ENCODE measurements at places on chromosomes 13 and 19. TPM values are rescaled to one million over a fixed set of nuclear protein-coding genes. Genes with fewer than 3 reads are reported as not detected.

DNA sequence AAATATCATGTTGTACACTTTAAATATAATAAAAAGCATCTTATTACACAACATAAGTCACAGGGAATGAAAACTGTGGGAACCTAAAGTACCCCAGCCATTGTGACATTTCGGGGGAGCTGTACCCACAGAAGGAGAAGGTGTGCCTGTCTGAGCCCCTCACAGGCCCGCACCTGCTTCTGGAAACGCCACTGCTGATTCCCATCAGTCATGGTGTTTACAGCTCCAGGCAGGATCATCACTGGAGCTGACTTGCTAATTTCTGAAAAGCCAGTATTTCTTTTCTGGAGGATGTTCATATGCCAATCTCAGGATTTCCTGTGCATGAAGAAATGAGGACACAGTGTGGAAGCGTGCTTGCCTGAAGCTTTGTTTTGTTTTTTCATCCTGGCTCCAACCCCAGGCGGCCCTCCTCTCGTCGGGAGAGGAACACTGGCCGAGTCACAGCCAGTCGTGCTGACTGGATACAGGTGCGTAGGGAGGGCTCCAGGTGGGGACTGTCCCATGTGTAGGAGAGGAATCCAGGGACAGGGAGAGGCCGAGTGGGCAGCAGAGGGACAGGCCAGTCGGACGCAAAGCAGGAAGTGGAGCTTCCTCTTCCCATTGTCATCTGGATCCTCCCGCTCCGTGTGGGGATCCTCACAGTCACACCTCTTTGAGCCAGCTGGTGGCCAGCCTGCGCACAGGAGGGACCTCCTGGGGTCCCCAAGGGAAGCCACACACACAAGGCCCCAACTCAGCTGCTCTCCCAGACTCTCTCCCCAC, 4.2 kb upstream of the ATP12A start:
- no peaks in the 10 kb centered on the region for H3K36me3 ChIP-seq
- H3K27me3 ChIP-seq = peaks cover 41% of the 10 kb centered on the region
- H3K4me1 ChIP-seq = peaks cover 10% of the 10 kb centered on the region
- no peak overlapping the region for H3K27ac ChIP-seq
- H3K4me3 ChIP-seq = no peak overlapping the region

DNA sequence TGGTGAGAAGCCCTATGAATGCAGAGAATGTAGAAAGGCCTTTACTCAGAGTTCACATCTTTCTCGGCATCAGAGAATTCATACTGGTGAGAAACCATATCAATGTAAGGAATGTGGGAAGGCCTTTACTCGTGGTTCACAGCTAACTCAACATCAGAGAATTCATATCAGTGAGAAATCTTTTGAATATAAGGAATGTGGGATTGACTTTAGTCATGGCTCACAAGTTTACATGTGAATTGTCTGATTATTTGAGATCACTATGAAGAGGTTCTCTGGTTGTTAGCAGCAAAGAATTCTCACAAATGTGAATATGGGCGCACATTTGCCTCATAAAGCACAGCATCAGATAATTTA, 43.7 kb downstream of the ZNF585A start:
- H3K4me3 ChIP-seq = no peak overlapping the region
- no peak for DNase-seq
- no peak overlapping the region for H3K27ac ChIP-seq
- peaks cover 89% of the 10 kb centered on the region for H3K36me3 ChIP-seq
- H3K4me1 ChIP-seq = no peaks in the 10 kb centered on the region
- no peaks in the 10 kb centered on the region for H3K27me3 ChIP-seq

DNA sequence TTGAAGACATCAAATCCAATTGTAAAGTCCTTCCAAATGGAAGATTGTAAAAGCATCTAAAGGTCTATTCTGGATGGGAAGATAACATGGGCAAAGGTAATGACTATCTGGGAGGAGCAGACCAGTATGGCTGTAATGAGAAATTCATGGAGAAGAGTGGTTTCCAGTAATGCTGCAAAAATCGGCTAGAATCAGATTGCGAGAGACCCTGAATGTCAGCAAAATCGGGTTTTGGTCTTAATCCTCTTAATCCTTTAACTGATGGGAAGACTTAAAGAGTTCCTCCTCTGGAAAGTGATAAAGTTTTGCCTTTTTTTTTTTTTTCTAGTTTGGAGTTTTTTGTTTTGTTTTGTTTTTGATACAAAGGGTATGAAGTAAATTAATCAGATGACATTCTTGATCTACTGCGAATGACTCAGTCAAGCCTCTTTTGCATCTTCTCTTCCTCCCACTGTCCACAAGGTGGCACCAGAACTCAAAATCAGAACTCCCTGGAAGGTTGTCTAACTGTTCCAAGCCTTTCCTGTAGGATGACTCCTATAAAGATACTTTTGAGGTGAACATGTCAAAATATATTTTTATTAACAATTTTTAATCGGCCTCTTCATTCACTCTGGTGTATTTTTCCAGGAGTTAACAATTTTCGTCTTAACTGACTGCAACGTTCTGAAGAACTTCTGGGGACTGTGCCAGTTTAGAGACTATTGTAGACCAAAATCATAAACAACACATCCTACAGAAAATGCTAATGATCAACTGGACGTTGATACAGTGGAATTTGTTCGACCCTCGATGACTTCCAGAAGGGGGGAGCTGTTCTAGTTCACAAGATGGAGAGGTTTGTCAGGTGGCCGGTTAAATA, 213.3 kb upstream of the MIR17HG start:
- H3K36me3 ChIP-seq = no peaks in the 10 kb centered on the region
- no peaks in the 10 kb centered on the region for H3K4me1 ChIP-seq
- no peaks in the 10 kb centered on the region for H3K27me3 ChIP-seq
- DNase-seq = peak; percentile 57
- no peak overlapping the region for H3K4me3 ChIP-seq

PSPN gene
- 2.5 TPM for total RNA-seq

DNA sequence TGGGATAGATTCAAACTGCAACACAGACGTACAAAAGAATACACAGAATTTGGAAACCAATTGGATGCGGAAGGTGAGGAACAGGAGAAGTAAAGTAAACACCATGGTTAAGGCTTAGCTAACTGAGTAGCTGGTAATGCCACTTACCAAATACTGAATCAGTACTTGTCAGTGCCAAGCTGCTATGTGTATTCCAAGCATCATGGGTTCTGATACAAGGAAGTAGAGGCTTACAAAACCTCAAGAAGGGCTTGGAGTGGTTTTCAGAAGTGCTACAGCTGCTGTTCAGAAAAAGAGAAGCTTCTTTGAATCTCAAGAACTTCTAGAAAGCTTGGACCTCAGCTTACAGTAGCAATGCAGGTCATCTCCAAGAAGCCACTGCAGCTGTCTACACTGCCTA, 35.9 kb upstream of the DCT start:
- H3K4me1 ChIP-seq = no peaks in the 10 kb centered on the region
- no peak overlapping the region for H3K27ac ChIP-seq
- H3K4me3 ChIP-seq = no peak overlapping the region
- H3K27me3 ChIP-seq = peaks cover 11% of the 10 kb centered on the region
- no peak for DNase-seq
- H3K36me3 ChIP-seq = peaks cover 1% of the 10 kb centered on the region

ACP7 gene
- total RNA-seq = not detected

SPACA4 gene
- not detected for total RNA-seq

CGB5 gene
- not detected for total RNA-seq

DNA sequence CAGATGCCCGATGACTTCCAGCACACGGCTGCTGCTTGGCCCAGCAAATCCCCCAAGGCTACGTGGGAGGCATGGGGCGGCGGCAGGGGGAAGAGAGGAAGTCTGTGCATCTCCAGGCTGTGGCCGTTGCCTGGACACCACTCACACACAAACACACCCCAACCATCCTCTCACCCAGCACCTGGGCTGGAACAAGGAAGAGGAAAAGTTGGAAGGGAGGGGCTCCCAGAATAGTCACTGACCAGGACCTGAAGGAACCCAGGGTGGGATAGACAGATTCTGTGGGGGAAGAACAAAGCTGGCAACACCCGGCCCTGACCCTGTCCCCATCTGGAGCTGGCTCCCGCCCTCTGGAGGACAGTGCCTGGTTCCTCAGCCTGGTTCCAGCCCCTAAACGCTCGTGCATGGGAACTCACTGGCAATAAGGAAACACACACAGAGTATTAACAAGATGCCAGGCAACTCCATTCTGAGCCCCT, 11.2 kb downstream of the PPP6R1 start:
- peak overlapping the region; percentile 24 for H3K27ac ChIP-seq
- no peaks in the 10 kb centered on the region for H3K27me3 ChIP-seq
- no peak for DNase-seq
- peaks cover 37% of the 10 kb centered on the region for H3K4me1 ChIP-seq
- no peak overlapping the region for H3K4me3 ChIP-seq

DNA sequence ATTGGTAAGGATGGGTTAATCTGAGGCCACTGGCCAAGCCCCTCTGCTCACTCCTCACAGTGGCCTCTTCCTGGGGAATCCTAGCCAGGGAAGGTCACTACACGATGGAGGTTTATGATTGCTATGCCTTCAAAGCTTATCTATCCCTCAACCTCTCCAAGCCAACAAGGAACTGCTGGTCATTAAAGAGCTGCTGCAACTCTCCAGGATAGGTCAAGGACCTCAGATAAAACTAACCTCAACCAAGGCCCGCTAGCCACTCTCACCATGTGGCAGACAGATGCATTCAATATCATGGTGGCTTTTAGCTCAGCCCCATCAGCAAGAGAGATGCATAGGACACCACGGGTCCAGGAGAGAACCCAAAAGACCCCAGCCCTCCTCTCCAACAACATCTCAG, 71.6 kb downstream of the SERTM1 start:
- no peaks in the 10 kb centered on the region for H3K36me3 ChIP-seq
- H3K4me1 ChIP-seq = no peaks in the 10 kb centered on the region
- peaks cover 1% of the 10 kb centered on the region for H3K27me3 ChIP-seq
- no peak overlapping the region for H3K4me3 ChIP-seq
- no peak overlapping the region for H3K27ac ChIP-seq

- DNase-seq = no peak
- no peaks in the 10 kb centered on the region for H3K4me1 ChIP-seq
- H3K36me3 ChIP-seq = peaks cover 33% of the 10 kb centered on the region
- H3K4me3 ChIP-seq = no peak overlapping the region
- no peak overlapping the region for H3K27ac ChIP-seq
These were observed 129.9 kb downstream of the RNF17 start for GRCh38 chr13:24893863-24894262.

- no peak for DNase-seq
- H3K4me1 ChIP-seq = no peaks in the 10 kb centered on the region
- peaks cover 7% of the 10 kb centered on the region for H3K36me3 ChIP-seq
- H3K27ac ChIP-seq = no peak overlapping the region
- no peaks in the 10 kb centered on the region for H3K27me3 ChIP-seq
- H3K4me3 ChIP-seq = no peak overlapping the region
These were observed 40.1 kb downstream of the GAS6 start for GRCh38 chr13:113823771-113824170.

GRCh38 chr13:29196409-29197074, 376.4 kb downstream of the MTUS2 start:
- H3K36me3 ChIP-seq = no peaks in the 10 kb centered on the region
- H3K27ac ChIP-seq = no peak overlapping the region
- no peak overlapping the region for H3K4me3 ChIP-seq
- H3K4me1 ChIP-seq = no peaks in the 10 kb centered on the region
- no peaks in the 10 kb centered on the region for H3K27me3 ChIP-seq

INSL3 gene
- total RNA-seq = 5.9 TPM

ZNF880 gene
- total RNA-seq = 8.3 TPM

ZNF816 gene
- total RNA-seq = 10.4 TPM

- H3K27me3 ChIP-seq = peaks cover 6% of the 10 kb centered on the region
- no peaks in the 10 kb centered on the region for H3K36me3 ChIP-seq
- H3K4me1 ChIP-seq = no peaks in the 10 kb centered on the region
- H3K4me3 ChIP-seq = no peak overlapping the region
- H3K27ac ChIP-seq = no peak overlapping the region
These were observed 196.5 kb downstream of the GPC6 start for GRCh38 chr13:93422980-93423543.

LRRC8E gene
- not detected for total RNA-seq

TYK2 gene
- total RNA-seq = 190 TPM

HSD17B14 gene
- not detected for total RNA-seq

GRCh38 chr19:5048091-5048726, 79.3 kb downstream of the KDM4B start:
- H3K27me3 ChIP-seq = no peaks in the 10 kb centered on the region
- peaks cover 1% of the 10 kb centered on the region for H3K4me1 ChIP-seq
- H3K4me3 ChIP-seq = no peak overlapping the region
- peak; percentile 65 for DNase-seq
- no peak overlapping the region for H3K27ac ChIP-seq
- no peaks in the 10 kb centered on the region for H3K36me3 ChIP-seq

GRCh38 chr13:111527614-111528229, 207.3 kb downstream of the TEX29 start:
- H3K27ac ChIP-seq = no peak overlapping the region
- no peaks in the 10 kb centered on the region for H3K4me1 ChIP-seq
- DNase-seq = no peak
- H3K36me3 ChIP-seq = no peaks in the 10 kb centered on the region

SKA3 gene
- total RNA-seq = 32.8 TPM

LGALS7B gene
- total RNA-seq = not detected

ZNF540 gene
- total RNA-seq = 1.0 TPM

- H3K27ac ChIP-seq = no peak overlapping the region
- peak overlapping the region; percentile 7 for H3K4me3 ChIP-seq
- peaks cover 38% of the 10 kb centered on the region for H3K4me1 ChIP-seq
- no peaks in the 10 kb centered on the region for H3K27me3 ChIP-seq
- H3K36me3 ChIP-seq = peaks cover 3% of the 10 kb centered on the region
- DNase-seq = peak; percentile 75
These were observed 15.0 kb downstream of the CIC start for GRCh38 chr19:42284066-42284501.

Measured in activated naive CD4-positive, alpha-beta T cell treated with anti-CD3 and anti-CD28 coated beads for 36 hours (primary cell).